NCI-H2171 treated with DMSO at 0.1 percent for 48 hours (cell line): ENCODE measurements at places on chromosomes 3 and 15.

- no peak for DNase-seq
These were observed 1.7 kb upstream of the ESYT3 start for GRCh38 chr3:138432576-138433240.

DNA sequence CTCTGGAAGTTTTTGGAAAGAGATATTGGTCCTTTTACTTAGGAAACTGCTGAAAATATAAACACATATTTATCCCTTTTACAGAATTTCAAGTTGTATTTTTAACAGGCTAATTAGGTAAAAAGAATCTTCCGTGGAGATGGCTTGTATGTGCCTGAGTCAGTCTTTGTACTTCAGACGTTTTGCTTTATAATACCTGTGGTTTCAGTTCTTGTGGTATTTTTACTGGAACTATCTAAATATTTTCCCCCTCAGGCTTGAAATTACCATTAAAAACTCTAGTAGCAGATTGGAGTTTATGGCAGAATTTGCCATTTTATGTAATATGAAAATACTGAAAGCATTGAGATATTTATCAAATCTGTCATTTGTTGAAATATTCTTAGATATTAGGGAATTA lies 151.6 kb upstream of the CGNL1 start:
- DNase-seq, result no peak

GRCh38 chr15:55254916-55255679 lies 34.5 kb downstream of the RAB27A start:
- no peak for DNase-seq

GRCh38 chr3:39090922-39091321 lies 16.5 kb downstream of the GORASP1 start:
- DNase-seq, result no peak

GRCh38 chr3:30581067-30581585 lies 25.3 kb upstream of the TGFBR2 start:
- no peak for DNase-seq

GRCh38 chr15:98381446-98381845 lies 266.9 kb upstream of the IGF1R start:
- no peak for DNase-seq

GRCh38 chr3:156795890-156796481 lies 30.2 kb upstream of the LEKR1 start:
- no peak for DNase-seq

DNA sequence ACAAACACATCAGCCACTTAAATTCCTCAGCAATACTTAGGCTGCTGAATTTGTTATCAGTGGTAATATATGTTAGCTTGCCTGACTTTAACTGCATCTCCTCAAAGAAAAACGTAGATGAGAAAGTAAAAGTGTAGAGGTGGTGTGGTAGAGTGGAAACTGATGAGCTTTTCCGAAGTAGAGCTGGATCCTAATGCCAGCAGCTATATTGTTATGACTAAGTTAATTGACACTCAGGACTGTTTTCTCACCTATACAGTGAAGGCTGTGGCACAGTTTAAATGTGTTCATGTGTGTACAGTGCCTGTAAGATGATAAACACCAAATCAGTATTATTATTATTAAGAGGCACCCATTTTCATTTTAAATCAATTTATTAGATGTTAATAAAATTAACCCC lies 174.9 kb downstream of the TNIK start:
- no peak for DNase-seq

- peak; percentile 46 for DNase-seq
These were observed 53.8 kb downstream of the SST start for GRCh38 chr3:187616307-187616972.

DNA sequence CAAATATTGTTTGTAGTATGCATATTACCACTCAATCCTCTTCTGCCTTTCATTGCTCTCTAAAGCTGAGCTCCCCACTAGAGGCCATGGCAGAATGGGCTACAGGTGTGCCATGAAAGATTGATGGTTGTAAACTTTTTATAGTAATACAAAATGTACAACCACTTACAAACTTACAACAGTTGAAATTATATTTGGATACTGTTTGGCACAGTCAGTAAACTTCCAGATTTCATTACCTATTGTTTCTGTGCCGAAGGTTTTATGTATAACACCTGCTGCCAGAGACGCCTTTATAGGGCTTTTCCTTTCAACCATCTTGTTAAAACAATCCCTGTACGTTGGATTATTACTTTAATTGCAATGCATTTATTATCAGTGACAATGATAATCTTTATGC lies 7.0 kb downstream of the ROPN1 start:
- DNase-seq, result no peak

DNA sequence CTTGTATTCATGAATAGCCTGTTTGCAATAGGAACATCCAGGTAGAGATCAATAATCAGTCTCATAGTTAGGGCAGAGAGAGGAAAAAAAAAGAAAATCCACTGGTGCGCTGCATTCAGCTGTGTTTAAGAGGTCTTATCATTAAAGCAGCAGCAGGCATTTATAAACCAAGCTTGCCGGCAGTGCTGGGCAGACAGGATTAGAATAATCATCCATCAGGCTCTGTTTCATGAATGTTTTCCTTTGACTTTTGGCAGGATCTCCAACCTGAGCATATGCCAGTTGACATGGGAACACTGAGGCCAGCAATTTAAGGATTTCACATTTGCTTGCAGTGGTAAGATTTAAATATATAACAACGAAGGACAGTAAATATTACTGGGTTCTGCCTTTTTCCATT lies 305.2 kb upstream of the SEMA6D start:
- DNase-seq, result peak; percentile 51

DNA sequence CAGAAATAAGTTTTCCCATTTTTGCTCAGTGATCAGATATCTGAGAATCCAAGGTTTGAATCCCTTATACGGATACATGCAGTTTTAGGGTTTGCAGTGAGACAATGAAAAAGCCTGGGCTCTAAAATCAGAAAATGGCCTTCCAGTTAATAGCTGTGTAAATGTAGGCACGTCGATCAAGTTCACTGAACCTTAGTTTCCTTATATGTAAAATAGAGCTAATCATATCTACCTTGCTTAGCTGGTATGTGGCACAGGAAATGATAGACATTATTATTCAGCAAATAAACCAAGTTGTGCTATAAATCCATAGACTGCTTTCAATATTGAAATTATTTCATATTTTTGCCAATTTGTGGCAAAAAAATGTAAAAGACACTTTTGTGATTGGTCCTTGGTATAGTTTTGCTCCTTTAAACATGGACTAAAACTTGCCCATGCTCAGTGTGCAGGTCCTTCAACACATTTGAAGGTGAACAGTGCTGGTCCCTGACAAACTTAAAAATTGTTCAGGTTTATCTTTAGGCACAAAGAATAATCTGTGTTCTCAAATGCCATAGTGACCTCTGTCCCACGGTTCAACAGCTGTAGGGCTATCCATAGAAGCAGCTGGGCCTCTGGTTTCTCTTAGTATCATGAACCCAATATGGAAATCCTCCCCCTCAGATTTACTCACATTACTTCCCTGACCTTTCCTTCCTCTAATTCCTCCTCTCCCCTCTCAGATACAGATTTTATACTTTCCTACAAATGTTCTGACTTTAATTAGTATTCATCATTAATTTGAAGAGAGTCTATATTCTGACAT lies 51.0 kb downstream of the CCDC54 start:
- no peak for DNase-seq

- DNase-seq, result no peak
These were observed 22.4 kb downstream of the CD86 start for GRCh38 chr3:122077293-122078234.

- DNase-seq, result no peak
These were observed 15.1 kb downstream of the HERC1 start for GRCh38 chr15:63818629-63819028.

GRCh38 chr3:14388201-14388600 lies 14.2 kb upstream of the SLC6A6 start:
- no peak for DNase-seq

- no peak for DNase-seq
These were observed 285.0 kb upstream of the C2CD4B start for GRCh38 chr15:62450061-62450460.
